HFF-Myc (cell line): ENCODE measurements at places on chromosomes 11 and 22.

- no peak for DNase-seq
These were observed 37.7 kb upstream of the SPON1 start for GRCh38 chr11:13924801-13925327.

GRCh38 chr11:30508594-30508993, 77.6 kb downstream of the MPPED2 start:
- DNase-seq = no peak

- no peak for DNase-seq
These were observed 19.8 kb downstream of the PTDSS2 start for GRCh38 chr11:469684-470560.

DNA sequence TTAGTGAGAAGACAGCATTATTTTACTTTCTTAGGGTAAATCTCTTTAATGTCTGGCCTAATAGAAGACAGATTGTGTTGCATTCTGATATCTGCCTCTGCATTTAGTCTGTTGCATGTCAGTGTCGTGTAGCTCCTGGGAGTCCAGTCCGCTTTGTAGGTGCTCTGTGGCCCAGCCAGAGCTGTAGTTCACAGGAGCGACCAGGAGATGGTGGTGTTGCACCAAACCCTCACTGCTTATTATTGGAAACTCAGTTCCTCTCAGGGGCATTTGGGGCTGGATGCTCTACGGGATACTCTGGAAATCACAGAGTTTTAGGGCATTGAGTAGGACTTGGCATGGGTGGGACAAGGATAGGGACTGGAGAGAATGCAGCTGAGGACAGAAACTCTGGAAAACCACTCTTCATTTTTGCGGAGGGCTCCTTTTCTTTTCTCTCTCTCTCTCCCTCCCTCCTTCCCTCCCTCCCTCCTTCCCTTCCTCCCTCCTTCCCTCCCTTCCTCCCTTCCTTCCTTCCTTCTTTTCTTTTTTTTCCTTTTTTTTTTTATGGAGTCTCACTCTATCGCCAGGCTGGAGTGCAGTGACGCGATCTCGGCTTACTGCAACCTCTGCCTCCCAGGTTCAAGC, 21.7 kb downstream of the MIAT start:
- peak; percentile 66 for DNase-seq

- peak; percentile 61 for DNase-seq
These were observed 84.7 kb downstream of the TTC28 start for GRCh38 chr22:28594797-28595462.

GRCh38 chr11:62925308-62925707, 4.1 kb upstream of the CHRM1 start:
- no peak for DNase-seq

DNA sequence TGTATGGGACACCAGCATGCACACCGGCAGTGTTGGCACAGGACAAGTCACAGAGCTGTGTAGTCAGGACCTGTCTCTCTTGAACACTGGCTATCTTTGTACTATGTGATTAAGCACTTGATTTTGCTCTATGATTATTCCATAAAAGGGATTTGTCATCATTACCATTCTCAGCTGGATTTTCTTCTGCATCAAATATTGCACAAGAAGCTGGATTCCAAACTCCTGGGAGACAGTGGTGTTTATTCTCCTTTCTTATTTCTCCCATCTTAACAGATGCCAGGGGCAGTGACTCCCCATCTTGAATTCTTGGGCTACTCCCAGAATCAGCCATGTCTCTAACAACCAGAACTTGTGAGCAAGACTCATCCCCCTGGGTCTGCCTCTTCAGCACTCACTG, 62.5 kb upstream of the GNAZ start:
- no peak for DNase-seq

DNA sequence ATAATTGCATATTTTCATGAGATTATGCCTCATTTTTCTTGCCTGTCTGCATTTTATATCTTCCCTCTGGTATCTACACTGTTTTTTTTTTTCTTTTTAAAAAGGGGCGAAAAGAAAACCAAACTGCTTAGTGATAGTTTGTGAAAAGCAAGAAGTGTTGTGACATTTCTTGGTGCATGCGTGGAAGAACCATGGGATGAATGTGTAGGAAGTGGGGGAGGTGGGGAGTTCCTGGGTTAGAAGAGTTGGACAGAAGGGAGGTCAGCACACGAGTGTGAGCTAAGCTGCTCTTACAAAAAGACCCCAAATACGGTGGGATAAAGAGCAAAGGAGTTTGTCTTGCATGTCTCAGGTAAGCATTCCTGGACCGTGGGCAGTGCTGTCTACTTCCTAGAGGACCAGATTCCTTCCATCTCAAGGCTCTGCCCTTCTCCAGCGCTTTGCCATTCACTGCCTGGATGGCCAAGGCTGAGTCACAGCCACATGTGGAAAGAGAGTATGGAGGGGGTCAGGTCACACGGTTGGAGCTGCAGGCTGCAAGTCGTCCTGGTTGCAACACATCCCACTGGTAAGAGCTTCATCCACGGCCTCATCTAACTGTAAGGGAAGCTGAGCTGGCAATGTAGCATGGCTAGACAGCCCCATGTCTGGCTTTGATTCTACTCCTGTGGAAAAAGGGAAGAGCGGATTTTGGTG, 300.6 kb downstream of the DDX10 start:
- peak; percentile 40 for DNase-seq

DNA sequence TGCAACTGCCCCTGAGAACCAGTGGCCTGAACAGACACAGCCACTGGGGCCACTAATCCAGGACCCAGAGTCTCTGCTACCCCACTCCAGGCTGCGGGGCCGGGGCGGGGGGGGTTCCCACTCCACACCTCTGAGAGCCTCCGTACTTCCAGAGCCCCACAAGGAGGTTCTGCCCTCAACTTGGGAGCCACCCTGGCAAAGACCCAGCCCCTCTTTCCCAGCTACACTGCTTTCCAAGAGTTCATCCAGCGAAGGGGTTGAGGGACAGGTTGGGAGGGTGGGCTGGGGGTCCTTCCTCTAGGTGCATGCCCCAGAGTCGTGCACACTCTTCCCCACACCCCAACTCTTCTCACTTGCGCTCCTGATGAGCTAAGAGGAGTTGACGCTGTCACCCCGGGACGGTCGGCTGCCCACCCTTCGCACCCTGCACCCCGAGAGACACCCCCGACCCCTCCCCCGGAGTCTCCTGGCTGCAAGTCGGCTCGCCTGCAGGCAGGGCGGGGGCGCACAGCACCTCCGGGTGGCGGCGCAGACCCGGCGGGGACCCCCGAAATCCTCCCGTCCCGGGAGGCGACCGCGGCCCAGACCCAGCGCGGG, 531 bp downstream of the RAB3IL1 start:
- DNase-seq = no peak

GRCh38 chr22:23753385-23753784, 840 bp downstream of the VPREB3 start:
- no peak for DNase-seq

DNA sequence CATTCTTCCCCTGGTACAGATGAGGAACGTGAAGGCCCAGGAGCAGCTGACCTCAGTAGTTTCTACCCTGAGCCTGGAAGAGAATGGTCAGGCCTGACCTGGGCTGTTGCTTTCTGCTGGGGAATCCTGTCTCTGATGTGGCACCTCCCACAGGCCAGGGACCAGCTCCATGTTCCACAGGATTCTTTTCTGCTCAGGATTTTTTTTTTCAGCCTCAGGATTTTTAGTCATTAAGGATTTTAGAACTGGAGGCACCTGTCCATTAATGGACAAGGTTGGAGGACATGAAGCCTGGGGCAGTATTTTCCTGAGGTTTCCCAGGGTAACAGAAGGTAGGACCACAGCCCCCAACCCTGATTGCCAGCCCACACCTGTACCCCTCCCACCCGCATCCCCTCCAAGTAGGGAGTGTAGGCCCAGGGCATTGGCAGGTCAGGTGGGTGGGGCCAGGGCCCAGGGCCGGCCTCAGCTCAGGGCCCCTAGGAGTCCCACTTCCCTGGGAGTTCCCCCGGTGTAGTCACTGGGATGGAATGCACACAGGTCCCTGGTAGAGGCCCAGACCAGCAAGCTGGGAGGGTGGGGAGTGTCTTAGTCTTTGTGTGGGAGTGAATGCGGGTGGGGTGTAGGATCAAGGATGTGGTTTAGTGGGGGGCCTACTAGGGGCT, 16.1 kb downstream of the BIK start:
- peak; percentile 32 for DNase-seq

DNA sequence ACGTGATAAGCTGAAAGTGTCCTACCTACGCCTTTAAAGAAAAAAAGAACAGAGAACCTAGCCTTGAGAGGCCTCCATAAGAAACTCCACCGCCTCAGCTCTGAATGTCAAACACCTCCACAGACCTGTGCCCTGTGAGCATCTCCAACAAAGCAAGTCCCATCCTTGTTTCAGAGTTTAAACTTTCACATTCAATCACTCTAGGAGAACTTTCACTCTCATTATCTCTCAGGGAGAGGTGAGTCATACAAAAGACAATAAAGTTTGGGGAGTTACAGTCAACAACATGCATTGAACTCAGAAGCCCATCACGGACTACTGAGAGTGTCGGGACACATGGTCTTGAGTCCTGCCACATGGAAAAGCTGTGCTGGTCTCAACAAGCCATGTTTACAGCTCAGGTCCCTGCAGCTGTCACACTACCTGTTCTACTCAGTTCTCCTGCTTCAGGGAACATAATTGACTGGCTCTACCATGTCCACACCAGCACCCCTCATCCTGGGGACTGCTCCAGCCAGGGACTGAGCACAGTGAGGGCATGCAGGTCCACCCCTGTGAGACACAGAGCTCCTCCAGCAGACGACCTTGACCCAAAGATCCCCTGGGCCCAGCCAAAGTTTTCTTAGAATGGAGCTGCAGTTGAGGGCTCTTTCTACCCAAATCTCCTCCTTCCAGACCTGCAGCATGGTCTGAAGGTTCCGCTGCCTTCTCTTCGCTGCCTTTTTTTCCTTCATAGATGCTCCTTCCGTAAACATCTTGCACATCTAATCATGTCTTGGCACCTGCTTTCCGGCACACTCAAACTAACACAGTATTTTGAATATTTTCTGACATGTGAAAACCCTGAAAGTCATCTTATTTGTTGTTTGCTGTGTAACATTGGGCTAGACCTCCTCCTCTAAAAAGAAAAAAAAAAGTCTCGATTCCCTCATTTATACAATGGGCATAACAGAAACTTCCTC, 114.9 kb downstream of the ETS1 start:
- DNase-seq = no peak

- DNase-seq = no peak
These were observed 573 bp downstream of the STK33 start for GRCh38 chr11:8593455-8593854.

DNA sequence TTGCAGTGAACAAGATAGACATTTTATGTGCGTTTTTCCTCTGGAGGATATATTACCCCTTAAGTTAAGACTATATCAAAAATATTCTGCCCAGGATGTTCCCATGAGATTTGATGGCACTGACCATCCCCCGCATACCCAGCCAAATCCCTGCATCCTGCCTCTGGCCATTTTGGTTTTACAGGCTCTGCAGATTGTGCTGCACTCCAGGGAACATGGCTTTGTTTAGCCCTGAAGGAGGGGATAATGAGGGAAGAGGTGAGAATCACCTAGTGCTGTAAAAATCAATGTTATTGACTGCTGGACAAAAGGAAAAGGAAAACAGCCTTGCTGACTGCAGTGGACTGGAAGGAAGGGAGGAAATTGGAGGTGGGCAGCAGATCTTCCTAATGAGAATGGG, 717.4 kb downstream of the DLG2 start:
- no peak for DNase-seq

- DNase-seq = no peak
These were observed 335.9 kb downstream of the BRD1 start for GRCh38 chr22:49491726-49492125.

GRCh38 chr22:19766240-19766510, 5.6 kb downstream of the TBX1 start:
- no peak for DNase-seq

DNA sequence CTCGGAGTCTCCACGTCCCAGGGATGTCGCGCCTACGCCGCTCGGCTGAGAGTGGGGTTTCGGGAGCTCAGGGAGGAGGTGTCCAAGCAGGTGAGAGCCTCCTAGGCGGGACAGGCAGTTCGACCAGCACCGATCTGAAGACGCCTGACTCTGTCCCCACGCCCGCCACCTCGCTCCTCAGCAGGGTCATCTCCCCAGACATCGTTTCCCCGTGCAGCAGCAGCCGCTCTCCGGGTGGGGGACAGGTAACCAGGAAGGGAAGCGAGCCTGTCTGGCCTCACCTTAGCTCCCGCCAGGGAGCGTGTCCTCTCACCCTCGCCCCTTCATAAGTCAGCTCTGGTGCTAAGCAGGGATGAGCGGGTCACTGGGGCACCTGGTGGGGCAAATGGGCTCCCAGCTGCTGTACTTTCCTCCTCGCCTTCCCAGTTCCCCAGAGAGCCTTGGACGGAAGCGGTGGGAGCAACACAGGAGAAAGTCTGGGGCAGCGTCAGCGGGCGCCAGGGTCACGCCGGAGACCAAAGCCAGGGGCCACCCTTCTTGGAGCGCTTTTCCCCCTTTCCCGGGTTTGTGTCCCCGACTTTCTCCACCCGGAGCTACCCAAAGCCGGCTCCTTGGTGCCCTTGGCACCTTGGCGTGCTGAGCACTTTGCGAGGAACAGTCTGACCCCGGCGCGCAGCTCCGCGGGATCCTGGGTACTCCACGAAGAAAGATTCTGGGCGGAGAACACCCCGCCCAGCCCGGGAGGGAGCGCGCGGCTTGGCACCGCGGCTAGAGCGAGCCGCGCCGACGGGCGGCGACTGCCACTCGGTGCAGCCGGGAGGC, 1.6 kb downstream of the SPON1 start:
- DNase-seq = no peak

DNA sequence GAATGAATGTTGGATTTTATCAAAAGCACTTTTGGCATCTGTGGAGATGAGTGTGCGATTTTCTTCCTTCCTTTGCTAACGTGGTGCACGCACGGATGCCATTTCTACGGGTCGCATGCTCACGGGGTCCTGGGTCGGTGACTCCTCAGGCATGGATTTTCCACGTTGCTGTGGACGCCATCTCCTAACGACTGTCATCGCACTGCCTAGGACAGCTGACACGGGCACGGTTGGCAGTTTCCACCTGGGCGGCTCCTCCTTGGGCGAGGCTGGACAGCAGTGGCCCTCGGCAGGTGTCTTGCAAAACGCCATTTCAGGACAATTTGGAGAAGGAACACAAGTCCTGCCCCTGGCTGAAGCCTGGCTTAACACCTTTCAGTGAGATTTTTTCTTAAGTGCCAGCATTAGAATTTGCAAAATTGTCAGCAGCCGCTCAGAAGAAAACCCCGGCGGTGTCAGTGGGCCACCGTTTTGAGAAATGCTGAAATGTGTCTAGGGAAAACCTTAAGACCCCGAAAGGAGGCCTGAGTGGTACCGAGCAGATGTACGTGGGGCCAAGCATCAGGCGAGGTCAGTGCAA, 34.7 kb upstream of the TOLLIP start:
- no peak for DNase-seq

GRCh38 chr11:73965764-73966121, 14.9 kb downstream of the DNAJB13 start:
- DNase-seq = no peak

GRCh38 chr11:61968758-61969390, 1.4 kb upstream of the FTH1 start:
- no peak for DNase-seq

- no peak for DNase-seq
These were observed 118.0 kb downstream of the GRIK4 start for GRCh38 chr11:120629407-120630080.

DNA sequence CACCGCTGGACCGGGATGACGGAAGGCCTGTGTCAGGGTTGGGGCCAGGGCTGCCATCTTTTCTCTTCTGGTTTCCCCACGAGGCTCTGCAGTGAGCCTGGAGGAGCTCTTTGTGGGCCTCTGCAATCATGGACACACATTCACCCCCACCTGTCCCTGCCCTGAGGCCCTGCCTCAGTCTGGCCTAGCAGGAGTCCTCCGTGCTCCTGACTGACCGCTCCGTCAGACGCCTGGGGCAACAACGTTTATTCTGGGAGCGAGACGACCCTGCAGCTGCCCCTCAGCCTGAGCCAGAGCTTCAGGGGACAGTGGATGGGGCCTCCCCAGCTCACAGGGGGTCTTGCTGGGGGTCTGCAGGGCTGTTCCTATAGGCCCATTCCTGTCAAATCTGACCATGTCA, 8.2 kb upstream of the MYEOV start:
- no peak for DNase-seq
